Stimulated activated CD4-positive, alpha-beta T cell treated with anti-CD3 and anti-CD28 coated beads, Interleukin-4, amount 100 ng/mL, for 4 hours (primary cell): ENCODE measurements at places on chromosomes 16 and 17.

- DNase-seq = no peak
These were observed 44.9 kb upstream of the CNEP1R1 start for GRCh38 chr16:49980166-49980565.

DNA sequence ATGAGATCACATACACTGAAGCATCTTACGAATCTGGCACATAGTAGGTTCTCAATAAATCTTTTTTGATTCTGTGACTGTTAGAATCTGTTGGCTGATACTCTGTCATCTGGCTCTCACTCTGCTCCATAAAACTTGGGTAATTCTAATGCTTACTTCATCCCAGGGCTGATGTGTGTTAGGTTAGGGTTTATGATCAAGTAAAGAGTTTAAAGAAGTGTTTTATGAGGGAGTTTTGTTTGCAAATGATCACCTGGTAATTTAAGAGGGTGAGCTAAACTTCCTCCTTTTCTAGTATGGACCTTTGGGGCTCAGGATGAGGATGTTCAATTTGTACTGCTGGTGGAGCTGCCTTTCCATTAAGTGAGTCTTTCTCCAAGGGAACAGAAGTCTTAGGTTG lies 364.1 kb downstream of the WWOX start:
- DNase-seq = no peak

GRCh38 chr16:9913604-9914326 lies 268.5 kb downstream of the GRIN2A start:
- DNase-seq = no peak

GRCh38 chr17:14580499-14580898 lies 279.6 kb downstream of the HS3ST3B1 start:
- DNase-seq = no peak

GRCh38 chr17:41647038-41647813 lies 22.9 kb upstream of the KRT17 start:
- DNase-seq = no peak

DNA sequence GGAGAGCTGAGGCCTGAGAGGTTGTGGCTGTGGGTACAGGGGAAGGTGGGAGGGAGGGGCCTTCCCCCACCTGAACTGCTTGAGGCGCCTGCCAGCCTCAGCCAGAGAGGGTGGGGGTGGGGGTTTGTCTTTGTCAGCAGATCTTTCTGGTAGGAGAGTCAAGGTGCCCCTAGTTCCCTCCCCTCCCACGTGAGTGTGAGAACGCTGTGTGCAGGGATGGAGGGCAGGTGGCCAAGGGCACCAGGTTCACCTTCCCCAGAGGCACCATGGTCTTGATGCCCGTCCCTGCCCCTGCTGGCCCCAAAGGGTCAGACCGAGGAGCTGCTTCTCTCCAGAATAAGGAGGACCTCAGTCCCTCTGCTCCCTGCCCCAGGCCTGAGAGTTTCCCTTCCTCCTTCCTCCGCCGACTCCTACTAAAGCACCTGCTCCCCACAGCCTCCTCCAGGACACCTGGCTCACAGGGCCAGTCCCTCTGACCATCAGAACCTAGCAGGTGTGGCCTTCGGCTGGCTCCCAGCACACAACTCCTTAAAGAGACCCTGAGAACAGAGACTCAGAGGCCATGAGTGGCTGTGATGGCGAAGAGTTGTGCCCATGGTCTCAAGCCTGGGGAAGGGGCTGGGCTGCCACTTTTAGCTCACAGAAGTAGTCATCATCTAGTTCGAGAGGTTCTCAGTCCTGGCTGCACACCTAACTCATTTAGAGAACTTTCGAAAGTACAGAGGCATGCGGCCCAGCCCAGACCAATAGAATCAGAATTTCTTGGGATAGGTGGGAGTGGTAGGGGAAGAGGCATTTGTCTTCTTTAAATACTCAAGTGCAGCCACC lies 113.2 kb upstream of the LHX1 start:
- no peak for DNase-seq

DNA sequence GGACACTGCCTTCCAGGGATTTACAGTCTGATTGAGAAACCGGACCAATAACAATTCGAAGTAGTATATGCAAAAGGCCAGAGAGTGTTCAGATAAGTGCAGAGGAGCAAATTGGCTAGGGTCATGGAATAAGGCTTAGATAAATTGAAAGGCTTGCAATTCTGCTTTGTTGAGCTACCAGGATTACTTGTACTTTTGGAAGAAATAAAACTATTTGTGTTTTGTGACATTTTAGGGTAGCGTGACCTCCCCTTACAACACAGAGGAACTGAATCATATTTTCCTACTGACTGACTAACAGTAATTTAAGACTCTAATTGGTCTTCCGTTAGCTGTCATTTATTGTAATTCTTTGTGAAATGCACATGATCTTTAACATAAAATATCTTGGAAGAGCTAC lies 104.7 kb downstream of the PITPNC1 start:
- DNase-seq = no peak

DNA sequence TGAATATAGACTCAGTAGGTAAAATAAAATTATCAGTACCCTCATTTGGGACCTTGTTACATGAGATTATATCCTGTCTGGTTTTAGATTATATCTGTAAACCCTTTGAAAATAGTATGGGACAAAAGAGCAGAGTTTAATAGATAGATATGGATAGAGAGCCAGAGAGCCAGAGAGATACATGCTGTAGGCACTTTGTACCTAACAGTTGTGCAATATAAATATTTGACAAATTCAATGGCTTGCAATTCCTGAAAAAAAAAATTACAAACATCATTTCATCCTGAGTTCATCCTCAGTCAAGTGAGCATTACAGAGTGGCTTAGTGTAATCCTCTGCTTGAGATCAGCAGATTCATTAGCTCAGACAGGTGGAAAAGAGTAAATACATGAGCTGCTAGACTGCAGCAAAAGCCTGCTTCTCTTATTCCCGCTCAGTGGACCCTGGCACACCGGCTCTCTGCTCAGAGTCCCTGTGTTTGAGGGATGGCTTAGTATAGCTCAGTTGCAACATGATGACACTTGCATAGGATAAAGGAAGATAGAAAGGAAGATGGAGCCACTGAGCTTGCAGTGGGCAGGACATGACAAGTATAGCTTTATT lies 931.6 kb upstream of the GOT2 start:
- DNase-seq = no peak

DNA sequence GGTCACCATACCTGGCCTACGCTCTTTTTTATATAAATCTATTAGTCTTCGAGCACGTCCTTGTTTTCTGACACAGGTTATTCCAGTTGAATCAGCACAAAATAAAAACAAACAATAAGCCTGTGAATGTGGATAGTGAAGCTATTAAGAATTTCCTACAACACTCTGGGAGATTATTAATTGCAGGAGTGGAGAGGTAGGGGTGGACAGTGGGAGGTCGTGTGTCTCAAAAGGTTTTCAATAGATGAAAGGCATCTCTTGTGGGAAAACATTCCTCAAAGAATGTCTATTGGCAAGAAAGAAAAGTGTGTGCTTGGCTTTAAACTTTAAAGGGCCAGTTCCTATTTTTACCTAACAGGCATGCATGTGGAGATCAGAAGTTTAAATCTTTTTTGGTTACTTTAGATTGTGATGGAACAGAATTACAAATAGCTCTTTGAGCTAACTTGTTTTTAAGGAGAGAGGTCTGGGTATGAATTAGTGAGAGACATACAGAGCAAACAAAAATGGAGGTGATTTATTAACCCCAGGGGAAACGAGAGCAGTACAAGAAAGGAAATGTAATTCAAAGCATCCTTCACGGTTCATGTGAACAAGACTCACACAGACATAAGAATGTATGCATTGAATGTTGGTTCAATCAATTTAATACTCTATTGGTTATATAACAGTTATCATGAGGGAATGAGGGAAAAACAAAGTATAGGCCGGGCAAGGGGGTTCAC lies 9.0 kb downstream of the SMYD4 start:
- DNase-seq = no peak

- no peak for DNase-seq
These were observed 4.0 kb upstream of the GRIN2C start for GRCh38 chr17:74863420-74864296.

DNA sequence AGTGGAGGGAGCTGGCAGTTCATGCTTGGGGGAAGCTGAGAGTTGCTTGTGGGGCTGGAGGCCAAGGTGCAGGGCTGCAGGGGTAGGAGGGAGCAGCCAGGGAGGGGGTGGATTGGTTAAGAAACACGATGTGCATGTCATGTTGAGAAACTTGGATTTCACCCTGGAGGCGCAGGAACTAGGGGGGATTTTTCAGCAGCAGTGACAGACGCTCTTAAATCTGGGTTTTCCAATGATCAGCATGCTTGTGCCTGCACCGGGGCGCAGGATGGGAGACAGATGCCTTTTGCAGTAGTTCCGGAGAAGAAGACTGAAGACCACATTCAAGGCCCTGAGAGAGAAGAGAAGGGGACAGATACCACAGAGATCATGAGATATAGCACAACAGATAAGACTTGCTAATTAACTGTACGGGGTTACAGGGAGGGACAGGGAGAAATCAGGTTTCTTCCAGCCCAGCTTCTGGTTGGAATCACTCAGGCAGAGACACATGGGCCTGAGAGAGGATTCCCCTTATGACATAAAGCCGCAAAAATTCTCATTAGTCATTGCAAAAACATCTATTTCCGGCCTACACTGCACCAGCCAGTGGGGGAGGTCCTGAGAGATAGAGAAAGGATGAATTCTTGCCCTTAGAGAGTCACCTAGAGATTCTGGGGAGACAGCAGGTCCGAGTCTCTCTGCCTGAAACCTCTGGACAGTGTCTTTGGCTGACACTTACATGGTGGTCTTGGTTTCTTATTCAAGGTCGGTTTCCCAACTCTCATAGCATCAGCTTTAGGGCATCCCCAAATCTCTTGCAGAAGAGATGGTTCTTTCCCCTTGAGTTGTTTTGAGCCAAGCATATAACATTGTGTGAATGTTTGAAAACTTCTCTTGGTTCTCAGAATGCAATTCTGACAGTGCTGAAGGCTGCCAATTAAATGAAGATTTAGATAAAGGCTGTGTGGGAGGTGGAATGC lies 27.1 kb downstream of the CDH13 start:
- DNase-seq = peak; percentile 15
